ENCODE measurements at places on chromosomes 5 and 9.

DNA sequence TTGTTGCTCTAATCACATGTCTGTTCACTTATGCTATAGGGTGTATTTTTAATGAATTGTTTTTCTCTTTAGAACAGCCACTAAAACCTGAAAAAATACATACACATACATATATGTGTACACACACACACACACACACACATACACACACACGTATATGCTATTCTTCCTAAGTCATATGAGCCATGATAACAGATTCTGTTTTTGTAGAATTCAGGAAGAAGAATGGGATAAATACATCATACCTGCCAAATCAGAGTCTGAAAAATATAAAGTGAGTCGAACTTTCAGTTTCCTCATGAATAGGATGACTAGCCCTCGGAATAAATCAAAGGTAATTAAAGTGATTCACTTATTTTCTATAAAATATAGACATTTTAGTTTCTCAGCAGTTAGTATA lies 231.4 kb downstream of the ARHGEF28 start:
- no peak for DNase-seq

GRCh38 chr5:41835645-41836044 lies 34.6 kb downstream of the OXCT1 start:
- peak; percentile 70 for DNase-seq

DNA sequence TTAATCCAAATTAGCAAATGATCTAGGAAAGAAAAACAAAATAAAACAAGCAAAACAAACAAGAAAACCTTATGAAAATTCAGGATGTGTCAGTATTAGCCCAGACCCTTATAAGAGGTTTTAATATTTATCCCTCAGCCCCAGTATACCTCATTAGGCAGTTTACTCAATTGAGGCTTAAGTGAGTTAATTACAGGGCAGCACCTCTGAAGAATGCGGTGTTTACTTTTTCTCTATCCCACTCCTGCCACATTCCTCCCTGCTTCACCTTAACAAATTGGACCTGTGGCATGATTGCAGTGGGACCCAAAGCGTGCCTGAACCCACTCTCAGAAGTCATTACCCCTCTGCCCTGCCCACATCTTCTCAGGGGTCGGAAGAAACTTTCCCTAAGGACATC lies 67.1 kb downstream of the SIL1 start:
- DNase-seq: no peak

DNA sequence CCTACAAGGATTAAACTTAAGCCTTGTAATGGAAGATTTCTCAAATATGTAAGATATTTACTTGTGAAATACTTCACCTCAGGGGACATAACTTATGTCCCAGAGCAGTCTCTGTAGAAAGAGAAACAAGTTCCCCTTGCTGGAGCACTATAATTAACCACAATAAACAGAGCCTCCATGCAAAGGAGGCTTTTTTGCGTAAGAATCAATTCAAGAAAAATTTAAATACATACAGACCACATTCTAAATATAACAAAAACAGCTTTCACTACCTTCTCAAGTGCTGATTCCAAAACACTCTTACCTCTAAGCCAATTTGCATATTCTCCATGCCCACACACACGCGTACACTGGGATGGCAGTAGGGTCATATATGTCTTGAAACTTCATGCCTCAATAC lies 30.7 kb upstream of the CCNB1 start:
- peak; percentile 2 for DNase-seq

GRCh38 chr5:93604644-93605515 lies 21.9 kb downstream of the NR2F1 start:
- no peak for DNase-seq

GRCh38 chr5:76583163-76584047 lies 39.8 kb downstream of the F2RL2 start:
- DNase-seq: no peak
